GM12878 (cell line): ENCODE measurements at places on chromosomes 4 and X.

DNA sequence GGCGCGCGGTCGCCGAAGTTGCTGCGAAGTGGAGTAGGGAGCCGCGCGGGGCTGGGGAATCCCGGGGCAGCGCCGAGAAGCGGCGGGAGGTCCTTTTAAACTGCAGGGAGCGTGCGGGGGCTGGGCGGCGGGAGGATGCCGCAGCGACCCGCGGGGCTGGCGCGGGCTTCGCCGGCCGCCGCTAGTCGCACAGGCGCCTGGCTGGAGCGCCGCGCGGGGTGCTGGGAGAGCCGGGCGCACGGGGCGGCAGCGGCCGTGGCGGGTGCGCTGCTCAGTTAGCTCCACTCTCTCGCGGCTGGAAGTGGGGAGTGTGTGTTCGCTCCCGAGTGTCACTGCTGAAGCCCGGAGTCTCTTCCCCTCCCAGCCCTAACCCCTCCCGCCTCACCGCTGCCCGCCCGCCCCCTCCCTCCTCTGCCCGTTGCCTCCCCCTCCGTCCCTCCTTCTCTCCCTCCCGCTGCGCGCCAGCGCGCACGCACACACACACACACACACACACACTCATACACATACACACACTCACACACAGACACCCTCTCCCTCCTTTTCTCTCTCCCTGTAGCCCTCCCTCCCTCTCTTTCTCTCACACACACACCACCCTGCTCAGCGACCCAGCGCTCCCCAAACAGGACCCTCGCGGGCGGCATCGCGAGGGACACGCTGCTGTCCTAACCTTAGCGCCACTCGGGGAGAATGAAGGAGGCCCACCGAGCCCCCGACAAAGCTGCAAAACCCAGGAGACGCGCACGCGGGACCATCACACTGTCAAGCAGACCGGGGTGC, at the start of gene NDNF:
TSS of gene NDNF (minus strand) at position 312 of the 780 bp plus-strand sequence. CDS start 26,698 bp downstream, outside the sequence.
- no peak for DNase-seq

DNA sequence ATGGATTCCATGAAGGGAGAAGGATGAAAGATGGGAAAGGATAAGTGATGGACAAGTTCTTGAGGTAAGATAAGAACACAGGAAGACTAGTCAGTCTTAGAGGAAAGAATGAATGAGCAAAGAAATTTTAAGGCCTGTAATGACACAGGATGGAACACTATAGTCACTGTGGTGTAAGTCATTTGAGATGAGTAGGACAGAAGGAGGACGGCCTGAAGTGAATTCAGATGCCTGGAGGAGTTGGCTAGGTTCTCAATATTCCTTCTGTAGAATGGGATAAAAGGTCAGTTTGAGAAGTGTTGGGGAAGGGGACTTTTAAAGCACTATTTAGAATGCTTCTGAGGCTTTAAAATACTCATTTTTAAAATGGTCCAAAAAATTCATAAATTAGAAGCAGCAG, 3.9 kb downstream of the MSMO1 start:
- no peak for DNase-seq

GRCh38 chrX:112997991-112998390, 157.4 kb upstream of the AMOT start:
- no peak for DNase-seq

- DNase-seq = no peak
These were observed 69.2 kb downstream of the CRMP1 start for GRCh38 chr4:5823542-5824211.

- no peak for DNase-seq
These were observed 11.8 kb downstream of the CLDN2 start for GRCh38 chrX:106931831-106932491.

GRCh38 chr4:127708985-127709384, 21.2 kb upstream of the SLC25A31 start:
- DNase-seq = no peak

- DNase-seq = no peak
These were observed 392.0 kb downstream of the SPRY1 start for GRCh38 chr4:123788577-123788976.

GRCh38 chr4:67333664-67334063, 211.6 kb downstream of the CENPC start:
- no peak for DNase-seq

DNA sequence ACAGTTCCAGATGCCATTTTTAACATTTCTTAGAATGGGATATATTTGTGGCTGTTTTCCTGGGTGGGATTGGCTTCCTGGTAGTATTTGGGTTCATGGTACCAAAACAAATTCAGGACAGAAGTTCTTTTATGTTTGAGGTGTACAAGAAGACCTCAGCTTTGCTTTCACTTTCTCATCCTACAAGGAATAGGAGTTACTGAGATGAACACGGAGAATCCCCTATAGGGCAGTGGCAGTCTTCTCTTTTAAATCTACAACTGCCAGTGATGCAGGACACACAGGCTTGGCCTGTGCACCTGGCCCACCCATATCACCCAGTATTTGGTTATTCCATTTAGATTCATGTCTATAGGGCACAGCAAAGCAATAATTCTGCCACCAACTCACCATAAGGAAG, 35.2 kb downstream of the SLC10A7 start:
- DNase-seq = peak; percentile 28

DNA sequence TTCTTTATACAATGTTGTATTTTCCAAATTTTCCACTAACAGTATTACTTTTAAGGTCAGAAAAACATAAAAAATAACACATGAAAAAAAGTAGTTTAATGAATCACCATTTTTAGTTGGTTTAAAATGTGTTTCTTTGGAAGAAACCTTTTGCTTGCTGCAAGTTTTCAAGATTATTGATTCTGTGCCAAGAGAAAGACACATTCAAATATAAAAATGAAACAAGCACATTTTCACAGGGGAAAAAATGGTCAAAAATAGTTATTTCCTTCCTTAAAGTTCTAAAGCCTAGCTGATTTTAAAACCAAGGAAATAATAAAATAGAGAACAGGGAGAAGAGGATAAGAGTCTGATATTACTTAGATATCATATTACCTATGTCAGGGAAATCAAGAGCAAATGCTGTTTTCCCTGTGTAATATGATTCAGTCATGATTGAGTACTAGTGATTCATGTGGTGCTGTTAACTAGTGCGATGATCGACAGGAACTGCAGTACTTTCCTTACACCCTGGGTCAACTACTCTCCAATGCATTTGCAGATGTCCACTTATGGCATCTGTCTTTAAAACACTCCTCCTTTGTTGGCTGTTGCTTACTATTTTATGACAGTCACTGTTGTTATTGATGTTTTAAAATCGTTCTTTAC, 103.8 kb downstream of the CAMK2D start:
- DNase-seq = no peak

DNA sequence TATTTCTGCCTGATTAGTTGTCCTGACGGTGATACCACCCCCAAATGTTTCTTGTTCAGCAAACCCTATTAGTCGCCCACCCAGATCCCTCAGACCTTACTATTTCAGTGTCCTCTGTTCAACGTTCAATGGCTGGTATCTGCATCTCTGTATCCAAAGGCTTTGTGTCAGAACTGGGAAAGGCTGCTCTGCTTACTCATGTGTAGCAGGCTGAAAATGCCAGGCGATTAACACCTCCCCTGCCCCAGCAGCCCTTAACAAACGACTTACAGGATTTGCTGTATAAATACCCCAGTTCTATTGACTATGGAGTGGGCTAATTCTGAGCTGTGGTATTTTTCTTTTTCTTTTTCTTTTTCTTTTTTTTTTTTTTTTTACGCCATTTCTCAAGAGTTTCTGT, 415.0 kb downstream of the ZNF674 start:
- DNase-seq = no peak

DNA sequence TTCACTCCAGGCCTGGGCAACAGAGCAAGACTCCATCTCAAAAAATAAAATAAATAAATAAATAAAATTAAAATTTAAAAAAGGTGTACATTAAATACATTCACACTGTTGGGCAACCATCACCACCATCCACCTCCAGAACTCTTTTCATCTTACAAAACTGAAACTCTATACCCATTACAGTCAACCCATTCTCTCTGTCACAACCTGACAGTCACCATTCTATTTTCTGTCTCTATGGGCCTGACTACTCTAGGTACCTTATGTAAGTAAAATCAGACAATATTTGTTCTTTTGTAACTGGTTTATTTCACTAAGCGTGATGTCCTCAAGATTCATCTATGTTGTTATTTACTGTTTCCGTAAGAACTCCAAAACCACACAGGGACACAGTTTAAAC, 59.6 kb downstream of the FRYL start:
- DNase-seq = no peak

GRCh38 chr4:75655562-75655961, 17.6 kb downstream of the G3BP2 start:
- no peak for DNase-seq

- no peak for DNase-seq
These were observed 12.5 kb upstream of the CRLF2 start for GRCh38 chrX:1224954-1225353.

DNA sequence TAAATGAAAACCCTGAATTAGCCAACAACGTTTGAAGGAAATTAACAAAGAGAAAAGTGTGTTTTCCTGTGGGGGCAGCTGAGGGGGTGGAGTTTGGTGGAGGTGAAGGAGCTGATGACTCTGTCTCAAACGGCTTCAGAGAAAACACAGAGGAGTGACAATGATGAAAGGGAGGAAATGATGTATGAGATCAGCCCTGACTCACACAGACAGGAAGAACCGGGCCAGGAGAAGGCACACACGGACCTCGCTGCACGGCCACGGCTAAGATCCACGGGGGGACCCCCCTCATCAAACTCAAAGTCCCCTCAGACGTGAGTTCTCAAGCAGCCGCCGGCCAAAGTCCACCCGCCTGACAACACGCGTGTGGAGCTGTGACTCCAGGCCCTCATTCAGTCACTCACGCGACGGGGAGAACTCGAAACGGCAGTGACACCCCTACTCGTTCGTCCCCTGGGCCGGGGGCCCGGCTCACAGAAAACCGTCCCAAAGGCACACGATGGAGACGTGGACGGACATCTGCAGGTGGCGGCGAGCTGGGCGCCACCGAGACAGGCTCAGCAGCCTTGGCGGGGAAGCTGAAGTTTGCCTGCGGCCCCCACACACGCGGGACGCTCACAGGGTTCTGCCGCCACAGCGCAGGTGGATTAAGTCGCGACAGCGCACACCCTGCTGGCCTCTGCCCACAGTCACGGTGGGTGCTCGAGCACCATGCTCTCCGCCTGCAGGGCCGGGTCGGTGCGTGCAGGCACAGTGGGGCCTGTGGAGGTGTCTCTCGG, 28.8 kb downstream of the PPP2R3B start:
- no peak for DNase-seq

DNA sequence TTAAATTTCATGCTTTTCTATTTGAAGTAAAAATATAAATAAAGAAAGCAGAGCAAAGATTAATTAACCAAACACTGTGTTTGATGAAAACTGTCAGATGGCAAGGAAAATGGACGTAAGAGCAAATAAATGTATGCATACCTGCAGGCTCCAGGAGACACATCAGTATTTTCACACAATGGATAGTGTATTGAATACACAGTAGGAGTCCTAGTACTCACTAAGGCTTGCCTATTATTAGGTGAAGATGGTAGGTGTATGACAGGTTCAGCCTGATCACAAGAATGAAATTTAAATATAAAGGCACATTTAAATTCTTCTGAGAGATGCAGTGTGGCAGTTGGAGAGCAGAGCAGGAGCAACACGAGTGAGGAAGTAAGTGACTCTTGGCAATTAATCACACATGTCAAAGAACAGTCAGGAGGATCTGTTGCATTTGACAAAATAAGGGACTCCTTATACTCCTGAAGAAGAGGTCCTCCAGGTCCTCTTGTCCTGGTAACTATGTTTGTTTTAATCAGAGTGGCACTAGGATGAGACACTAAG, 106.0 kb upstream of the NDST4 start:
- DNase-seq = no peak

GRCh38 chr4:147805946-147806345, 74.1 kb downstream of the ARHGAP10 start:
- DNase-seq = no peak

DNA sequence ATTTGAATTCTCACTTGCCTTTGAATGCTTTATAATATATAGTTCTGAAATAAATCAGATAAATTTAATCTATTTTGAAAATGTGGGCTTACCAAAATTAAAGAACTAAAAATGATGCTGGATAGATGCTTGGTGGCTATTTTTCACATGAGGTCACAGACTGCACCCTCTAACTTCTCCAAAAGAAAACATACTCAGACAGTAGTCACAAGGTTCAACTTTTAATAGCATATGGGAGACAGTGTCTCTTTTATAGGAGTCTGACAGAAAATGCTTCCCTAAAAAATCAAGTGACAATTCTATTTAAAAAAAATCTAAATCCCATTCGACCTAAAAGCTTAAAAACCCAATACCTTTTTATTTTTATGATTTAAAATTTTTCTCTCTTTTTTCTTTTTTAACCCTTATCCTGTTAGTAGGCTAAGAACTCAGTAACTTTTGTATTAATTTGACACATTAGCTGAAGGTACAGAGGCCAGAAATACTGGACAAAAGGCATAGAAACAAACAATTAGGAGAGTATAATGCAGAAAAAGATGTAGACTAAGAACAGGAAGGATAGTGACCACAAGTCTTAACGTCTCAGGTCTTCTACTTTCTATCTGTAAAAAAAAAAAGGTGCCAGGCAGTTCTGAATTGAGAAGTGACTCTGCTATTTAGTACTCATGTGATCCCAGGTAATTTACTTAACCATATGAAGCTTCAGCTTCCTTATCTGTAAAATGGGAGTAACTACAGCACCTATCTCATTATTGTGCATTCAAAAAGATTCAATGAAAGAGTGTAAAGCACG, 7.6 kb downstream of the TIGD4 start:
- DNase-seq = no peak

GRCh38 chr4:15197005-15197404, 194.7 kb downstream of the CPEB2 start:
- no peak for DNase-seq

- DNase-seq = peak; percentile 12
These were observed 466.7 kb downstream of the NKX6-1 start for GRCh38 chr4:84032372-84032771.

GRCh38 chrX:7146020-7146702, 1.4 kb upstream of the STS start:
- DNase-seq = no peak

DNA sequence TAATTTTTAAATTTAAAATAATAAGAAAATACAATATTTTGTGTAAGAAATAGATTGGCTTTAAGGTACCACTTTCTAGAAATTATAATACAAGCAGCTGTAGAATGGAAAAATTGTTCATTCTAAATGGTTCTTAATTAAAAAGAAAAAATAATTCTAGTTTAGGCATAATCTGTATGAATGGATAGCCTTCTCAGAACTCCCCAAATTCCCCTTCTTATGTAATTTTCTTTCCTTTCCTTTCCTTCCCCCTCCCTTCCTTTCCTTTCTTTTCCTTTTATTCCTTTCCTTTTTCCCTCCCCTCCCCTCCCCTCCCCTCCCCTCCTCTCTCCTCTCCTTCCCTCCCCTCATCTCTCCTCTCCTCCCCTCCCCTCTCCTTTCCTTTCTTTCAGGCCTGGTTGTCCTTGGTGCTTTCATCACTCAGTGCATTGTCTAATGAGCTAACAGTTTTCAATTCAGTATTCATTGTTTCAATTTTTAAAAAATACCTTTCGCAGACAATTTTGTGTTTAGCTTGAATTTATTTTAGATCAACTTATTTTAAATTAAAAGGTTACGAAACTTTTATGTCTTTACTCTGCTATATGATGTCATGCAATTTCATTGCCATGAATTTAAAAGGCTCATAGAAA, 28.8 kb downstream of the LRIT3 start:
- DNase-seq = no peak

- no peak for DNase-seq
These were observed 215.2 kb downstream of the CBR4 start for GRCh38 chr4:168794881-168795280.

GRCh38 chr4:154368060-154368459, 123.5 kb downstream of the DCHS2 start:
- DNase-seq = no peak

GRCh38 chrX:20412871-20413486, 146.3 kb upstream of the RPS6KA3 start:
- DNase-seq = no peak
